ENCODE measurements at places on chromosomes 5 and 9.

DNA sequence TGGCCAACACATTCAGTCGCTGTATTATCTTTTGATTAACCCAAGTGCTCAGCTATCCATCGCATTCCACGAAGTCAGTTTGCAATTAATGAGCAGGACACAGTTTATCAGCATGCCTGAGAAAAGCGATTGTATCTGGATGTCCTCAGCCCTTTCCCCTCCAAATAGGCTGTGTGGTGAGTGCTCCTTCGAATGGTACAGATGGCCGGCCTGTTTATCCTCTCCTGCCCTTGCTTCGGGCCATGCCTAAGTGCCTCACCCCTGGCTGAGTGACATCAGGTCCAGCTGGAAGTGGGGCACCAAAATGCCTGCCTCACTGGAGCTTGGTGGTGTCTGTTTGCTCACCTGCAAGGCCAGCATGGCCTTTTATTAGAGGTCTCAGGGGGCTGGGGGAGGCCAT, 317.3 kb downstream of the GADD45G start:
- no peak for DNase-seq

- no peak for DNase-seq
Measured at GRCh38 chr9:116937361-116937760, 250.3 kb downstream of the TRIM32 start.

DNA sequence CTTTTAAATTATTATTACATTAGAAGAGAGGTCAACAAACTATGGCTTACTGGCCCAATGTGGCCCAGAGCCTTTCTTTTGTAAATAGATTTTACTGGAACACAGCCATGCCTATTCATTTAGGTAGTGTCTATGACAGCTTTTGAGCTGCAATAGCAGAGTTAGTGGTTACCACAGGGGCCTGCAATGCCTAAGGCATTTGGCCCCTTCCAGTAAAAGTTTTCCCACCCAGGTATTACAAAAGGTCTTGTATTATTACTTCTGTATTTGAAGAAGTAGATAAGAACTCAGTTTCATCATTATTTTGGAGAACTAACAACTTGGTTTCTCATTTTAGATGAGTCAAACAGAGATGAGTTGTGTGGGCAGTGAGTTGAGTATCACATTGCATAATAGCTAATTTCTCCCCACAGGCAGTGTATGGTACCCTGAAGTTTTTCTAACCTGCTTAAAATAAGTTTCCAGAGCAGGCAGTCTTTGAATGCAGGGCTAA, 9.5 kb downstream of the MTRR start:
- DNase-seq, result no peak

DNA sequence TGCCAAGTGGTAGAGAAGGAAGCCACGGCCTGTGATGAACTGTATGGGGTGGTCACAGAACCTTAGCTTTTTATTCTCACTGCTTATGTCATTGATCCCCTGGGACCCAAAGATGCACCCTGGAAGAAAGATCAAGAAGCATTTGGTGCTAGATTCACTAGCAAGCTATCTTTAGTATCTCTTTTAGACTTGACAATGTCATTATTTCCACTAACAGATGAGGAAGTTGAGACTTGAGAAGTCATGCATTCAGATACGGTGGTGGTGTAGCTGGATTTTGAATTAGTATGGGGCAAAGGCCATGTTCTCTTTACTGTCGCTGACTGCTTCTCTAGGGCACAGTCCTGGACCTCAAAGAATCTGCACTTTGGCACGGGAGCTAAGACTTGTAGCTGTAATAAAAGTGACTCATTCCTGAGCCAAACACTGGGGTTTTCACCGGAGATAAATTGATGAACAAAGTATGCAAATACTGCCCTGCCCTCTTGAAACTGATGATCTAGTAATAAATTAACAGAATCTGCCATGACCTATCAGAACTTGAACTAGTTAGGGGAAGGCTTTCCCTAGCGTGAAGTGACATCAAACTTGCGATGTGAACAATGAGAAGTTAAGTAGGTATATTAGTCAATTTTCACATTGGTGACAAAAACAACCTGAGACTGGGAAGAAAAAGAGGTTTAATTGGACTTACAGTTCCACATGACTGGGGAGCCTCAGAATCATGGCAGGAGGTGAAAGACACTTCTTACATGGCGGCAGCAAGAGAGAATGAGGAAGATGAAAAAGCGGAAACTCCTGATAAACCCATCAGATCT, 5.4 kb downstream of the GDA start:
- no peak for DNase-seq

- DNase-seq, result no peak
Measured at GRCh38 chr5:108541836-108542235, 159.9 kb upstream of the FBXL17 start.

GRCh38 chr5:172785429-172786088, 14.6 kb upstream of the DUSP1 start:
- no peak for DNase-seq

- DNase-seq, result no peak
Measured at GRCh38 chr5:167264348-167264747, 1027.1 kb upstream of the WWC1 start.

- no peak for DNase-seq
Measured at GRCh38 chr5:93240228-93240834, 340.7 kb downstream of the NR2F1-AS1 start.

- DNase-seq, result no peak
Measured at GRCh38 chr5:54595721-54596120, 78.2 kb downstream of the SNX18 start.

DNA sequence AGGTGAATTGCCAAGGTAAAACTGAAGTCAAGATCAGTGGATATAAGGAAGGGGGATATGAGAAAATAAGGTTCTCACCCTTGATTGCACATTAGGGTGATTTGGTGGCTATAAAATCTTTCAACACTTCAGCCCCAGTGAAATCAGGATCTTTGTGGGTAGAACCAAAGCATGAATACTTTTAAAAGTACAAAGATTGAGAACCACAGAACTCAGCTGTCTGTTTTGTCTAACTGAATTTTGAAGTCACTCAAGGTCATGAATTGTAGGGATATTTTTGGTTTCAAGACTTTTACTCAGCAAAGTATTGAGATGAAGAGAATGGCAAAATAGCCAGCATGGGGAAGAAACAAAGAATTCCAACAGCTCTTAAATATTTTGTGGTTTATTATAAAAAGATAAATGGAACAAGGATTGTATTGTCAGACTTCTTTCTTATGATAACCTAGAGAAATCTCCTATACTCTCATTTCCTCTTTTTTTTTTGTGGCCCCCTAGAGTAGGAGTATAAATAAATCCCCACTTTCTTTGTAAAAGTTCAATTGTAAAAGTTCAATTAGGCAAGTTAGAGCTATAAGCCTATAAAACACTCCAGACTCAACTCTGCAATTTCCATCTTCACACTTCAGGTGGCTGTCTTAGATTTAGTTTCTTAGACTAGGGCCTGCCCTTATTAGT, 272.9 kb downstream of the PDE4D start:
- no peak for DNase-seq

DNA sequence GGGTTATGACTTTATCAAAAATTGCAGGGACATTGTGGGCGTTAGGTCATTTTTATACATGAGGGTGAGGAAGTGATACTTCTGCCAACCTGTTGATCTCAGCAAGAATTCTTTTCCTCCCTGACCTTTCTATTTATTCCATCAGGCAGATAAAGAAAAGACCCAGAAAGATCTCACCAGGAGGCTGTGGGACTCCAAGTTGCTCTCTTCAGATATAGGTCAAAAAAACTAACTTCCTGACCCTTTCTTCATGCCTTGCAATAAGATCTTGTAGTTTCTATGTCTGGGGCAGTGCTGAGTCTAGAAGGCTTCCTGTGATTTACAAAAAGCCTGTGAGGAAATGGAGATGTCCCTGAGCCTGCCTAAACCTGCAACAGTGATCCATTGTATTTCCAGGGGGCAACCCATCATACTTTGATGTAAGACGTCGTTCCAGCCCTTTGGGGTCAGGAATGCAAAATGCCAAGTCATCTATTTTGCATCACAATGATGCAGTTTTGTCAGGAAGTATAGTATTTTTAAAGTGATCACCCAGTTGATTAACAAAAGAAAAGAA, 22.0 kb upstream of the PIK3R1 start:
- no peak for DNase-seq

- DNase-seq, result no peak
Measured at GRCh38 chr5:146188358-146188757, 5.9 kb upstream of the LARS1 start.

DNA sequence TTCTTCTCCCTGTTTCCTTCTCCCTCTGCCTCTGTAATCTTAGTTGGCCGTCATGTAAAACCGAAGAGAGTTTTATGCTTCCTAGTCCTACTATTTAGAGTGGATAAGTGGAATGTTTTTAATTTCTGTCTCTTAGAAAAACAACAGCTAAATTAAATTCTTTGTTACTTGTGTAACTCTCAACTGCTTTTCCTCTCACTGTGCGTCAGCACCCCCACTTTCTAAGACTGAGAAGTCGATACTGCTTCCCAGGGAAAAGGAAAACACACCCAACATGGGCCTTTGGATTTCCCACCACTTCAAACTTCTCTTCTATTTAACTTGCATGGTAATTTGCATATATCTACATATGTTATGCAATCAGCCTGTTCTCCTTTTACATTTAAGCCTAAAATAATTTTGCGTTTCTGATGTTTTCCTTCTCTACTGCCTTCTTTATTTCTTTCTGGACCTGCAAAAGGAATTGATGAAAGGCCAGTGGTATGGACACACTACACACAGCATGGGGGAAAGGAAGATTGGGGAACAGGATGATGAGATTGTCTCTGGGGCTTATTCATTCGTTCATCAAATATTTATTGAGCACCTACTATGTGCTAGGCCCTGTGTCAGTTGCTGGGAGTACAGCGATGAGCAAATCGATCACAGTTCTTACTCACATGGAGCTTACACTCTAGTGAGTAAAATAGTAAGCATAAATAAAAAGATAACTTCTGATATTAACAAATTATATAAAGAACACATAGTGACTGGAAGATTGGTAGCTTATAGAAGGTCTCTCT, 52.5 kb upstream of the CTNNA1 start:
- no peak for DNase-seq

DNA sequence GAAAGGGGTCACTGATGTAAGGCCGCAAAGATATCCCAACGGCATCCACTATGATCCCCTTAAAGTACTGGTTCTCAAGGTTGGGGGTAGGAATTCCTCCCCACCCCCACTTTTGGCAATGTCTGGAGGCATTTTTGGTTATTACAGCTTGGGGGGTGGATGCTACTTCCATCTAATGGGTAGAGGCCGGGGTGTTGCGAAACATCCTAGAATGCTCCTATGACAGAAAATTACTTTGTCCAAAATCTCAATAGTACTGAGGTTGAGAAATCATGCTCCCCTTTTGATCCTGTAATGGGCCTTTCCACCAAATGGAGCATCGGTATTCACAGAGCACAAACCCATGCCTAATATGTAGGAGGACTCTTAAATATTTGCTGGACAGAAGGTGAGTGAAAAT, 20.8 kb upstream of the TCERG1 start:
- DNase-seq, result no peak

GRCh38 chr5:149860801-149861322, 83.7 kb downstream of the PDE6A start:
- no peak for DNase-seq

DNA sequence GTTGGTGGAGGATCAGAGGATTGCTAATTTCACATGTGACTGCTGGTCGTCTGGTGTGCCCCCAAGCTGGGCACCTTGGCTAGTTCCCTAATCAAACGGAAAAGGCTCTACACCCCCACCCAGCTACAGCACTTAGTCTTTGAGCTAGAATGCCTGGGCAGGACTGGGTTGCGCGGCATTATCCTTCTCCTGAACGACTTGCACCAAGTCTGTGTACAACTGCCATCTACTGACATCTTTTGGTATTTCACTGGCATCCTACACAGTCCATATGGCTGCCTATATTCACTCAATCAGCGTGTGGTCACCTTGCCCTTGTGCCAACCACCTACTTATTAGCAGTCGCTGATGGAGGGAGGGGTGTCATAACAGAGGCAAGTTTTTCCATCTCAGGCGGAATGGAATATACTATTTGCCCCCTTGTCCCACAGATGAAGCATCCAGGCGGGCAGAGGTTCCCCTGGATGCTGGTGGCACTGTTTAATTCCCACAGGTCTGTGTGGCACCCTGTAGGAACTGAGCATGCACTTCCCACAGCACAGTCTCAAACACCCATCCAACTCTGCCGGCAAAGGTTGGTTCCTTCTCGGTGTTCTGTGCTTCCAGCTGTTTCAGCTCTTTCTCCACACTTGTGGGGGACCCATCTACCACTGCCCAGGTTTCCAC, 150.1 kb downstream of the OSTF1 start:
- peak; percentile 21 for DNase-seq

- no peak for DNase-seq
Measured at GRCh38 chr9:87324613-87325194, 173.0 kb upstream of the DAPK1 start.

- DNase-seq, result no peak
Measured at GRCh38 chr5:103444333-103445038, 118.1 kb downstream of the NUDT12 start.

DNA sequence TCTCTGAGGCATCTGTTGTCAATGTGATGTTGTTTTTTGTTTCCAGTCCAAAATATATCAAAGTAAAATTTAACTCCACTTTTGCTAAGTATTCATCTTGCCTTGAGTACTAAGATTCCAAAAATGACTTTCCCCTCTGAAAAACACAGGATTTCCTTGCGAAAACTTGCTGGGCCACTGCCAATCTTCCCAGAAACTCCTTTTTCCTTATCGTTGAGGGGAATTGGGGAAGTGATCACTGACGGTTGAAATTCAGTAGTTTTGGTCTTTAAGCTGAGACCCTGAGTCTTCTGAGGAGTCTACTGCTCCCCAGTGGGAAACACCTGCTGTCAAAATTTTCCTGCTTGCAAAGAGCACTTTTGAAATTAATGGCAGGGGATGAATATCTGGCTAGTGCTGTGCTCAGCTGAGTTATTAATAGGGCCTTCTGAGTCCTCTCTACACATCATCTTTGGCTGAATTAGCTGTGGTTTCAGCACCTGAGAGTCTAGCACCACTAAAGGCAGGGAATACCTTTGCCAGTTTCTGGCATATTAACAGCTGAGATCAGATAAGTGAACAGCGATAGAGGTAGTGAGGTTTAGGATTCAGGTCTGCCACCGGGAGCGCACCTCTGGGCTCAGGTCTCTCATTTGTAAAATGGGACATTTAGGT, 18.0 kb downstream of the TLR4 start:
- no peak for DNase-seq

GRCh38 chr5:852431-853401, 1.9 kb upstream of the ZDHHC11 start:
- no peak for DNase-seq

Data from activated CD4-positive, alpha-beta T cell treated with anti-CD3 and anti-CD28 coated beads, Interleukin-2, amount 50 U/mL, for 1 hour (primary cell).